ENCODE measurements at places on chromosomes 4 and X.

DNA sequence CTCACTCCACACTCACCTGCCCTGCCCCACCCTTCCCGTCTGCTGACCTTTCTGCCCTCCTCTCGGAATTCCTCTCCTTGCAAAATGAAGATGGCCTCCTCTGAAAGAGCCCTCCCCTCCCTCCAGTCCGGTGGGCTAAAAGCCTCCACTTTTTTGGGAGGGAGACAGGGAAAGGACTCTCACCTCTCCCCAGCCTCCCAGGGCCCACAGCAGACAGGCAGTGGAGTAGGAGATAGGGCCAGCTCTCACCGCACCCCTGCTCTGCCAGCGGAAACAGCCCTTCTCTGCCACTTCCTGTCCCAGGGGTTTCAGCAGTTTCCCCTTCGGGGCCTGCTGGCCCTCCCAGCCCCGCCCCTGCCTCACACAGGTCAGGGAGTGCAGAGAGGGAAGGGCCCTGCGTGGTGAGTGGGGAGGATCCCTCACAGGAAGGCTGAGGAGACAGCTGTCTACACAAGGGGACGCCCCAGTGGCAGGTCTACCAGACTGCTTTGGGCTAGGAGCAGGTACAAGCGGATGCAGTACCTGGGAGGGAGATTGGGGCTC, 18.2 kb downstream of the ELF4 start:
- DNase-seq, result no peak

DNA sequence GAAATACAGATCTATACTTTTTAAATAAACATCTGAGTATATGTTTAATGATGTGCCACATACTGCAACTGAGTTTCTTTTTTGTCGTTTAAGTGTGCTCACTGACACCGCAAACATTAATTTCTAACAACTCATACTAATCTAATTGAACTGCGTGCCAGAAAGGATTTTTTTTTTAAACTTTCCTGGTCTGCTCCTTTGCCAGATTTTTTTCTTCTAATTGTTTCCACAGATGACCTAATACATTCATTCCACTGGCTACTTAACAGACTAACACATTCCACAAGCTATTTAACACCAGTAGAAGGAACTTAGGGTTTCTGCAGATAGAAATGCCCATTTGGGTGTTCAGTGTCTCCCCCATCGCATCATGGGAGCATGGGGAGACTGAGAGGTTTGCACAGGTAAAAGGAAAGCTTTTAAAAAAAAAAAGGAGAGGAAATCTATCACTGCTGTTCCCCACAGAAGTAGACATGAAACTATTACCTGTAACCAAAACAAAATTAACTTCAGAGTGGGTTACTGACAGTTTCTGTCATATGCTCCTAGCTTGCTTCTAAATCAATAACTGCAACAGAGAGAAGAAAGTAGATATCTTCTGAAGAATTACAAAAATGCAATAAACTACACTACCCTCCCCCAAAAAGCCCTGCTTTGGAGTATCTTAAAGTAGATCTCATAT, 31.6 kb downstream of the SH3KBP1 start:
- DNase-seq, result no peak

GRCh38 chrX:71095981-71096759, 519 bp downstream of the FOXO4 start:
- no peak for DNase-seq

DNA sequence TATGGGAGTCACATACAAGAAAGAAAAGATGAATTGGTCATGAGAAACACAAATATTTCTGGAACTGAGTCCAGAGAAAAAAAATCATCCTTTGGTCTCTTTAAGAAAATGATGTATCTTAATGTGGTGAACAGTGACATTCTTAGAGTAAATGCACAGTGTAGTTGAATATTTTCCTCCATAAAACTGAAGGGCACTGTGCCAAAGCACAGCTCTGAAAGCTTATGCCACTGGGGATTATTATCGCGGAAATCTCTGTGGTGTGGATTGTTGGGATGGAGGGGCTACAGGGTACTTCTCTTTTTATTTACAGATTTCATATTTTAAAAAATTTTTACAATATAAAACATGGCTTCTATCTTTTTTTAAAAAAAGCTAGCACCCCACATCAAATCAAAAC, 908.1 kb downstream of the CCSER1 start:
- no peak for DNase-seq

DNA sequence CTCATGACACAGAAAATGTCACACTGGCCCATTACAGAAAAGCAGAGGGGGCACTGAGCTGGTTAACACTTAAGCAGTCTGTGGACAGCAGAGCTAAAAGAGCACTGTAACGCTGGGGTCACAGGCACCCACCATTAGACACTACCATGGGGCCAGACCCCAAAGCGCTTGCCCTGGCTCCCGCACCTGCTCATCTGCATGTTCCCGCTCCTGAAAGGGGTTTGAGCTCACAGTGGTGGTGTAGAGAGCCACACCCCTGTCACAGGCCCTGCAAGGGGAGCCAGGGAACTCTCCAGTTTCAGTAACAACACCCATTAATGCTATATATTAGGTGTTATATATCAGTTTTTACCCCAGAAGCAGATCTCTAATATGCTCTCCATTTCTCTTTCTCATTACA, 187.0 kb downstream of the ANKRD50 start:
- DNase-seq, result no peak

DNA sequence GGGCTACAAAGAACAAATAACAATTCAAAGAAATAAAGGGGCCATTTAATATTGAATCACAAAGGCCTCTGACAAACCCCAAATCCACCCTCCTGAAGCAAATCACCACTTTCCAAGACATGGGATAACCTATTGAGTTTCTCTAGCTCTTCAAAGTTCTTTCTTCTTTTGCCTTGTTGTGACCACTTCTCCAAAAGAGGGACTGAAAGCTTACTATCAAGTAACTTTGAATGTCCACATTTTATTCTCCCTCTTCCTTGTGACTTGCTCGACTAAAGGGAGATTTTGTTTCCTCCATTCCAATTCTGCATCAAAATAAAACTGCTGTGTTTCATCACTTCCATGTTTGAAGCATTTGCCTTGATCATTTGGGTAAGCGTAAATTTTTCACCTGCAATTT, 166.6 kb upstream of the SLC7A11 start:
- no peak for DNase-seq

All from neuronal stem cell (in vitro differentiated cells).